NCI-H1694 (cell line): ENCODE measurements at places on chromosomes 3 and 15.

GRCh38 chr3:161171113-161171512, 50.0 kb upstream of the NMD3 start:
- DNase-seq = no peak

DNA sequence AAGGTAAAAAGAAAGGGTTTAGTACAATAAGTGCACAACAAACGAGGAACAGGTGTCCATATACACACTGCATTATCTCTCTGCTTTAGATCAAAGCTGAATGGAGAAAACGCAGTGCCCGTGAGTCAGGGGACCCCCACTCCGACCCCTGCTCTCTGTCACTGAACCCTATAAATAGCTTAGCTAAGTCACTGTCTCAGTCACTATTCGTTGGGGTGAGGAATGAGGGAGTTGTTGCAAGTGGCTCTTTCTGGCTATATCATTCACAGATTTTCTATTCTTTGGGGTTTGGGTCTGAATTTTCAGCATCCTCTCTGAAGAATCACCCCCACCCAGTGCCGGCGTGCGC, 458 bp upstream of the STAC start:
- DNase-seq = no peak

GRCh38 chr3:85662462-85662861, 703.7 kb downstream of the CADM2 start:
- DNase-seq = no peak

DNA sequence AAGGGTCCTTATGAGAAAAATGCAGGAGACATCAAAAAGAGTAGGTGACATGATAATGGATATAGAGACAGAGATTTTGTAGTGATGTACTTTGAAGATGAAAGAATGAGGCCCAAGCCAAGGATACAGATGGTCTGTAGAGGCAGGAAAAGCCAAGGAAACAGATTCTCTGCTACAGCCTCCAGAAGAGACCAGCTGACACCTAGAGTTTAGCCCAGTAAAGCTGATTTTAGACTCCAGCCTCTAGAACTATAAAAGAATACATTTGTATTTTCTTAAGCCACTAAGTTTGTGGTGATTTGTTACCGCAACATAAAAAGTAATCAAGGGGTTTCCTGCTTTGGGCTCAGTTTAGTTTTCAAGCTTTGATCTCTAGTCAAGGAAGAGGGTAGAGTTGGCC, 64.8 kb downstream of the STRIT1 start:
- no peak for DNase-seq

- DNase-seq = no peak
These were observed 1.9 kb downstream of the C3orf22 start for GRCh38 chr3:126556637-126557414.

- DNase-seq = no peak
These were observed 60.0 kb downstream of the DNASE1L3 start for GRCh38 chr3:58150810-58151199.

- DNase-seq = no peak
These were observed 682 bp downstream of the ITPKA start for GRCh38 chr15:41494190-41494921.

DNA sequence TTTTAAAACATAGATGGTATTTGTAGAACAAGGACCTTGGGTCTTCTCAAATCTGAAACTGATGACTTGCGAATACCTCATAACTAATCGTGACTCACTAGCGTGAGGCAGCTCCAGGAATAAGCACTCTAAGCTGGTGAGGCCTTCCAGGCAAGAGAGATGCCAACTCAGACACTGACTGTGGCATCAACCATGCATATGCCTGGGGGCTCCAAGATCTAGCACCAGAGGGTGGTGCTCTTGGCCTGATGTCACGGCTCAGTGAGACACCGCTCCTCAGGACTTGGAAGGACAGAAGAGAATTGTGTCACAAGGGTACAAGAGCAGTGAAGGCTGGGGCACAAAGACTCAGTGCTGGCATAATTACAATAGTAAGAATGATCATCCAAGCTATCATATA, 125.0 kb upstream of the TRIM42 start:
- no peak for DNase-seq

GRCh38 chr15:76191539-76192244, 119.6 kb downstream of the ETFA start:
- no peak for DNase-seq

DNA sequence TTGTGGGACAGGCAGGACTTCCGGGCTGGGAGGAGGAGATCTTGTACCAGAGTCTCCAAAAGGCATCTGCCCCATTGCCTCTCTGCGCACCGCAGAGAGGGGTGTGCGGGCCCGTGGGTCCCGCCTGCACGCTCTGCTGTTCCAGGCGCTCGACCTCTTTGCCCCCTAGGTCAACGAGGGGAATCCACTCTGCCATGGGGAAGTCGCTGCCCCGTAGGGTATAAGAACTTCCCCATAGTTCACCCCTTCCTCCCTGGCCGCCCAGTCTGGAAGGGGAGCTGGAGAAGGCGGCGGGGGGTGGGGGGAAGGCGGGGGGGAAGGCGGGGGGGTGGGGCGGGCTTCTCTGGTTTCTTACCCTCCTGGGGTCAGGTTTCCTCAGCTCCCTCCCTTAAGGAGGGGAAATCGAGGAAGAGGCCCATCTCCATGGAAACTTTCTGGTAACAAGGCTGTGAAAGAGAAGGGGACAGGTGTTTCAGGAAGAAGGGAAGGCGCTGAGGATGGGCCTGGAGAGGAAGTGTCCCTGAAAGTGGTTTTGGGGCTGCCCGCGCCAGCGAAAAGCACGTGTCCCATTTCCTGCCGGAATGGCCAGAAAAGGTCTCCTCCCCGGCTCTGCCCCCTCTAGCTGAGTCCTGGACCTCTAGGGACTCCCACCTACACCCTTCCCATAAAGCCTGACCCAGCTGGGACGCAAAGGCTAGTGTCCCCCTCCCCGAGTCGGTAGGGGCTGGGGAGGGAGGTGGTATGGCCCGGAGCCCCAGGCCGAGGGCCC, 27.5 kb downstream of the NR1I2 start:
- DNase-seq = no peak

GRCh38 chr3:46277476-46277875, 35.2 kb downstream of the CCR3 start:
- DNase-seq = no peak

GRCh38 chr3:47428662-47429061, 47.1 kb downstream of the SCAP start:
- DNase-seq = no peak

- DNase-seq = no peak
These were observed 91.0 kb downstream of the TPRG1 start for GRCh38 chr3:189262746-189263145.

- DNase-seq = no peak
These were observed 18.4 kb downstream of the ITGA11 start for GRCh38 chr15:68413363-68414205.

- DNase-seq = no peak
These were observed 281.3 kb downstream of the CLSTN2 start for GRCh38 chr3:140216249-140216648.

DNA sequence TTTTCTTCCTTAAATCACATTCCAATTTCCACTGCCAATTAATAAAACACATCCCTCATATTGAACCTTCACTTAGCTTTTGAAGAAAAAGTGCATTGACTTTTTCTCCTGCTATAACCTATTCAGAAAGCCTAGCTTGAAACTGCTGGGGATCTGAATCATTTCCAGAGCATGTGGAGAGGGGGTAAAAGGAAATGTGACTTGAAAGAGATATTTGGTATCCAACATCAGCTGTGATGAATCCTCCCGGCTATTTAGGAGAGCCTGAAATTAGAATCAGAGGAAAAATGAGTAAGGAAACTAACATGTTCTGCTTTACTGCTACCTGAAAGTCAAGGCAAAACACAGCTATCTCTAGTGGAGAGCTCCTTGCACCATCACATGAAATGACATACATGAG, 2.6 kb upstream of the GNB5 start:
- no peak for DNase-seq

DNA sequence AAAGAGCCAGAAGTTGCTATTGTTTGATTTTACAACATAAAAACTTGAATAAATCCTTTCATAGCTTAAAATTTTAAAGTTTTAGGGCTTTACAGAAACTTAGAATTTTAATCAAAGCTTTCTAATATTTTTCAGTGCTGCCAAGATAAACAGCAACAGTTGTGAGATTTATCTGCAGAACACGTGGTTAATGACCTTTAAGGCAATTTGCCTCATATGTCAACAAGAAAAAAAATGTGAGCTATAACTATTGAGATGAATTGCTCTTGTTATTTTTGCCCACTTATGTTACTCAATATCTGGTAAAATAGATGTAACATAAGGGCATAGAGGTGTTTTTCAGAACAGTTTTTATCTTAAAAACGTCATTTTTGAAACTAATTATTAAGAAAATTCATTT, 96.7 kb upstream of the NECTIN3 start:
- no peak for DNase-seq

- no peak for DNase-seq
These were observed at the start of gene CD200 for GRCh38 chr3:112333002-112333380. CD200 (plus strand) TSS chr3:112333156; CDS start chr3:112333213, 57 bp downstream.

DNA sequence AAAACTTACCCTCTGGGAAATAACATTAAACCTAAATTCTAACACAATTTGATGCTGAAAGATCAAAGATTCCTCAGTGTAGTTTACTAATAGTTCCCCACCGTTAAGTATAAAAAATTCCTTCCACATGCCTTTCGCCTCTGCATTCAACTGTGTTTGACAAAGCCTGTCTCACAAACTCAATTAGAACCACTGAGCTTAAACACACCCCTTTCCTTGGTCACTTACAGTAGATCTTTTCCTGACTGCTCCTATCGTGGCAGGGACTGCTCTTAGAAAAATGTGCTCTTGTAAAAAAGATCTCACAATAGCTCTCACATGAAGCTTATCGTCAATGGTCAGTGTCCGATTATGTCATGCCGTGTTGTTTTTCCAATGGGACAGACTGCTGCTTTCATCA, 8.9 kb upstream of the KBTBD8 start:
- DNase-seq = no peak

DNA sequence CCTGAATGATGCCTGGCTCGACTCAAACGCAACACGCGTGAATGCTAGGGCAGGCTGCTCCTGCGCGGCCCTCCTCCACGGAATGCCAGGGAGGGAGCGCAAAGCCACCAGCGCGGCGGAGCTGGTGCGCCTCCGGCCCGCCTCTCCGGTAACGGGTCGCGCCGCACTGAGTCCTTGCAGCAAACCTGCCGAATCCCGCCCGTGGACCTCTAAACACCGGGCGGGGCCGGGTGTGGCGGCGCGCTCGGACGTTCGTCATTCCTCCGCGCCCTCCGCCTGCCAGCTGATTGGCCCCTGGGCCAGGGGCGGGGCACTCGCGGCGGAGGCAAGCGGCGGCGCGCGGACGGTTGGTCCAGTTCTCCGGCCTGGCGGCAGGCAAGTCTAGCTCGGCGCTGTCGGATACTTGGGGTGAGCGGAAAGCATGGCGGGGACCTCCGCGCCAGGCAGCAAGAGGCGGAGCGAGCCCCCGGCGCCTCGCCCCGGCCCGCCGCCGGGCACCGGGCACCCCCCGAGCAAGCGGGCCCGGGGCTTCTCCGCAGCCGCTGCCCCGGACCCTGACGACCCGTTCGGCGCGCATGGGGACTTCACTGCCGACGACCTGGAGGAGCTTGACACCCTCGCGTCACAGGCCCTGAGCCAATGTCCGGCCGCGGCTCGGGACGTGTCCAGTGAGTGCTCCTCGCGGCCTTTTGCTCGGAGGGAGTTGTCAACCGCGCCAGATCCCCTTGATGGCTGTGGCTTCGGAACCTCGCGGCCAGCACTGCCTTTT, at the start of gene ATRIP:
Gene ATRIP (plus strand): TSS at position 313 of the 769 bp plus-strand sequence. CDS start 109 bp downstream, at position 422.
- DNase-seq = no peak

DNA sequence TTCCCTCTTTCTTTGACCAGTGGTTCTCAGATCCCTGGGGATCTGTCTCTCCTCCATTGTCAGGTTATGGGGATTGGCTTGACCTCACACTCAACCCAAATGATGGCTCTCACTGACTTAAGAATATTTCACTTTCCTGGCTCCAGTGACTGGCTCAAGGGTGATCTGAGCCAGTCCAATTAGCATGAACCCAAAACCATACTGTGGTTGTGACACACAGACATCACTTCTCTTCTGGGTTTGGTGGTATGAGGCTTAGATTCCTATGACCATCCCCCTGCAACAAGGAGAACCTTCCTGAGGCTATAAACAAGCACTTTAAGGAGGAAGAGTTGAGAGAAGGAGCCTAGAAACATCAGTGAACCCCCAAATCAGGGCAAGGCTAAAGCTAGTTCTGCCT, 85.8 kb downstream of the KCNAB1 start:
- no peak for DNase-seq

DNA sequence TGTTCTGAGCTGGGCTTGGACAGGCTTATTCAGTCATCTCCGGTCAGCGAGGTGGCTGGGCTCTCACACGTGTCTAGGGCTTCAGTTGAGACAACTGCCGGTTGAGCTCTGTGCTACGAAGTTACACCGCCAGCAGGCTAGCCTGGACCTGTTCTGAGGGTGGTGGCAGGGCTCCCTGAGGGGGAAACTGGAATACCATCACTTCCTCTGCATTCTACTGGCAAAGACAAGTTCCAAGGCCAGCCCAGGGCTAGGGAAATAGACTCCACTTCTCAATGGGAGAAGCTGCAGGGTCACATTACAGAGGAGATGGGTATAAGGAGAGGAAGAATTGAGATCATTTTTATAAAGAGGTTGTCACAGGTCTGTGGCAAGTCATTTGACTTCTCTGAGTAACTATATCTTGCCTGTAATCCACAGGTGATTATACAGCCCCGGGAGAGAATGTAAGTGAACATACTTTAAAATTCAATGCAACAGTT, 106.8 kb upstream of the IL12A start:
- no peak for DNase-seq

- DNase-seq = no peak
These were observed 366.5 kb downstream of the GAP43 start for GRCh38 chr3:115989684-115990421.

DNA sequence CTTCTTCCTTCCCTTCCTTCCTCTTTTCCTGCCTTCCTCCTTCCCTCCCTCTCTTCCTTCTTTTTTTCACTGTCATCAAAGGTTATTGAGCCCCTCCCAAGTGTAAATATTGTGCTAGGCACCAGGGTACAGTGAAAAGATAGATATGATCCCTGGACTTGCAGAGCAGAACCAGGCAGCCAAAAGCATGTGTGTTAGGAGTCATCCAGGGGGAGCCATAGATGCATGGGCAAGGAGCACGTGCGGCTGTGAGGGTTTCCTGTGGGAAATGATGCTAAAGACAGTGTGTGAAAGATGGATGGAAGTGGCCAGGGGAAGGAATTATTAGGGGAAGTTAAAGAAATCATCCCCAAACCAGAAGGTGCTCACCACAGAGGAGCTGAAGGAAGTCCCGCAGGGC, 65.2 kb downstream of the NR2F2 start:
- DNase-seq = no peak

DNA sequence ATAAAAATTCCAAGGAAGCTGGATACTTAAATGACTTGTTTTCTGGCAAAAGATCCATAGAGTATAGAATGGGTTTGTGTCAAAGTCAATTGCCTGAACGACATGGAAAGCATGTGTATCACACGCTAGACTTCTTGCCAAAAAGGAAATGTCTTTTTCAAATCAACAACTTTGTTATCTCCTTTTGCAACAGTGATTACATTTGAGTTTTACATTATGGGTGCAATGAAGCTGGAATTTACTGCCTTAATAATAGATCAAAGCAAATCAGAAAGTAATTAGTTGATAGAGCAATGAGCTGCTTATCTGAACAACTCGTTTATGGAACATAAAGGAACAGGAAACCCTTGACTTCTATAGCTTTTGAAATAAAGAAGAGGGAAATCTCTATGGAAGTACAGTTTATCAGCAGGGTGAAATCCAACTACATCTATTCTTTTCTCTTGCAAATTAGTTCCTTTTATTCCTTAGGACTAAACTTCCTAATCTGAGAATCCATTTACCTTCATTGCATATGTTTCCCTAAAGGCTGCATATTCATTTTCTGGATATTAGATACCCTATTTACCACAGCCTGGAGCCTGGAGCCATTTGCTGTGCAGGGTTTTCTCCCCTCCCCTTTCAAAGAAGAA, 415.1 kb upstream of the NECTIN3 start:
- no peak for DNase-seq

GRCh38 chr3:187385296-187385695, 17.1 kb downstream of the RTP4 start:
- no peak for DNase-seq
